ENCODE measurements at places on chromosomes 6 and 20.

- DNase-seq, result no peak
These were observed 261.9 kb upstream of the ECI2 start for GRCh38 chr6:4397307-4397706.

GRCh38 chr6:75563032-75563431 is 38.6 kb upstream of the SENP6 start:
- DNase-seq, result no peak

DNA sequence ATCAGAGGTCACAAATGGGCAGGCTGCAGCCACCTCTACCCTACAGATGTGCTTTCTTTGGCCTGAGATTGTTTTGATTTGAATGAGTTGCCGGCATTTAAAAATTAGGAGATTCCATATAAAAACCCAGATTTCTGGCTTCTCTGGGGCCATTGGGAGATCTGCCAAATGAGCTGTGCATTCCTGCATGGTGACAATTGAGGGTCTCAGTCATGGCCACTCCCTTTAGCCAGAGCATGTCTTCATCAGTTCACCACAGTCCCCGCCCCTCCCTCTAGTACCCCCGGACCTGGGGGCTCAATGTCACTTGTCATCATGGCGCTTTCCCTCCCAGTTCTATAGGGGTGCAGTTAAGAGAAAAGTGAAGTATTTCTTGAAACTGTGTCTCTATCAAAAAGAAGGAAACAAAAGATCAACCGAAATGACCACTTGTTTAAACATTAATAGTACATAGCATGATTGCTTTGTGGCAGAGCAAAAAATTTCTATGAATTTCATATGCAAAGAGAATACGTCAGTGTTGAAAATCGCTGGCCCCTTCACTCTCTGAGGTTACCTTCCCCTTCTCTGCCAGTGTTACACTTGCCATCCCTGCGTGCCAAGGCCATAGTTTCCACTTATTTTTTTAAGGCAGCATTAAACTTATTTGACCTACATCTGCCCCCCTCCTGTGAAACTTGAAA is 21.1 kb downstream of the EYA2 start:
- DNase-seq, result no peak

DNA sequence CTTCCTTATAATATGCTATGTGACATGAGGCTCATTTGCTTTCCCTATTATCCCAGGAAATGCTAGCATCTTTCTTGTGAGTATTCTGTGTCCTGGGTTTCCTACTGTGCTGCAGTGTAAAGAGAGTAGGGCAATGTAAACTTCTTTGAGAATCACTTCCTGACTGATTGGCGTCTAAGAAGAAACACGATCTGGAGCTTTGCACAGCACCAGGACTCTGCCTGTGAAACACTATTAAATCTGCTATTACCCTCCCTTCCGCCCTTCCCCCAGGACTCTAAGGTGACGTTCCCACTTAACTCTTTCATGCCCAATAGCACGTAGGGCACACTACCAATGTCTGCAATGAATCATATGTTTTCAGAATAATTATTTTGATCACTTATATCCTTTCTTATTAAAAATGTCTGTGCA is 607.3 kb upstream of the CITED2 start:
- DNase-seq, result no peak

GRCh38 chr20:38477747-38478146 is 5.1 kb downstream of the RALGAPB start:
- no peak for DNase-seq

- DNase-seq, result no peak
These were observed 266.4 kb upstream of the BMP2 start for GRCh38 chr20:6501061-6501460.

DNA sequence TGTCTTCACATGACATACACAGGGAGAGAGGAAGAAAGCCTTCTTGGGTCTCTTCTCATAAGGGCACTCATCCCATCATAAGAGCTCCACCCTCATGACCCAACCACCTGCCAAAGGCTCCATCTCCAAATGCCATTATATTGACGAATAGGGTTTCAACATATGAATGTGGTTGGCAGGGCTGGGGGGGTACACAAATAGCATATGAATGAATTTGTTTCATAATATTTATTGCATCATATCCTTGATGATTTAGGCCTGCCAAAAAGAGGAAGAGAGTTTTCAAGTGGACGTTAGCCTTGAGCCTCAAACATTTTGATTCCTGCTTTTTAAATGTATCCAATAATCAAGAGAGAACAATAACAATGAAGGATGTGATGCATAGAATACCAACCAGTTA is 26.2 kb upstream of the OPRM1 start:
- no peak for DNase-seq

DNA sequence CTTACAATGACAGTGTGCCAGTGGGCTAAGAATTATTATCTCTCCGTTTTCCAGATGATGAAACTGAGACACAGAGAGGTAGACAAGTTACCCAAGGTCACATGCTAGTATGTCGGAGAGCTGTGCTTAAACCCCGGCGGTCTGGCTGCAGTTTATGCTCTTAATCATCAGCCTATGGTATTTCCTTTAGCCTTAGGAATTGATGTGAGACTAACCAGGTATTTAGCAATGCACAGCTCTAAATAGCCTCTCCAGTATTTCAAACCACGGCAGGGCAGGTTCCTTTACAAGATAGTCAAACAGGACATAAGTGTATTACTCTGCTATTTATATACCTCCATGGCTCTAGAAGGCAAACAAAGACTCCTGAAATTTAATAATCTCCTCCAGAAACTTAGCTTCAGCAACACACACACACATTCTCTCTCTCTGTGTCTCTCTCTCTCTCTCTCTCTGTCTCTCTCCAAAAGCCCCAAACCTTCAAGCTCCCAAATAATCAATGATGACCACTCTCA is 142.0 kb upstream of the ZNF217 start:
- no peak for DNase-seq

- no peak for DNase-seq
These were observed 266.3 kb downstream of the PTPRT start for GRCh38 chr20:42923348-42923918.

DNA sequence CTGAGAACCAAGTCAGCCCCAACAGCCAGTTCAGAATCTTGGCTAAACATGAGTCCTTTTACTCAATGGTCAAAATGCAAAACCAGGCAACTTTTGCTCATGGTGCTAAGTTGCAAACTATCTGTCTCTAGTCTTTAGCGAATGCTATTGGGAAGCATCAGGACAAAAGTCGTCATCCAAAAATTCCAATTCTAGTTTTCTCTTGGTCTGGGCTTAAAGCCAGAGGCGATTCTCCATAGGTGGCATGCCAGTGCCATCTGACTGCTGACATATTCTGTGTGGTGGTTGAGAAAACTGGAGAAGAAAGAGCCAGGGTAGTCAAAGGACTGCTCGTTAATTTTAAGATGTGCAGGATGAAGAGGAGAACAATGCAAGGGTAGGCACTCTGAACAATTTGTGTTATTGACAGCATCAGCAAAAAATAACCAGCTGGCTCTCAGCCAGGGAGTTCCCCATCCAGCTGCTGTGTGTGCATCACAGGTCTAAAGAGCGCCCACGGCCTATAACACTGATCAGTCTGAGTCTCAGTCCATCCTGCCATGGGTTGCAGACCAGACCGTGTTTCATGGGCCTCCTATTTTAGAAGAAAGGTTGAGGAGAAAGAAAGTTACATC is 313.6 kb downstream of the ALDH8A1 start:
- DNase-seq, result no peak

GRCh38 chr6:41587131-41587879 is 41.1 kb downstream of the FOXP4 start:
- DNase-seq, result no peak

DNA sequence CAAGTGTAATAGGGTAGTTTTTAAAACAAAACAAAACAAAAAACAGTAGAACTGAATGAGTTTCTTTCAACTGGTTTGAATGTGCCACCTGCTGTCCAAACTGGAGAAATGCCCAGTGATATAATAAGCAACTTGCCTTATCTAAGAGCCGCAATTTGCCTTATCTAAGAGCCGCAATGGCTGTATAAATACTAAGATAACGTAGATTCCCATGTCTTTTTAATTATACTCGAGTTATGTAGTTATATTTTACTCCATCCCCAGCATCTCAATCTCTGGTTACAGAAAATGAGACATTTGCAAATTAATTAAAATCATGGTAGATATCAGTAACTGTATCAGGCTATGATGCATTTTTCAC is 67.2 kb downstream of the RPP40 start:
- no peak for DNase-seq

GRCh38 chr6:43924222-43924702 is 154.3 kb downstream of the VEGFA start:
- DNase-seq, result no peak

DNA sequence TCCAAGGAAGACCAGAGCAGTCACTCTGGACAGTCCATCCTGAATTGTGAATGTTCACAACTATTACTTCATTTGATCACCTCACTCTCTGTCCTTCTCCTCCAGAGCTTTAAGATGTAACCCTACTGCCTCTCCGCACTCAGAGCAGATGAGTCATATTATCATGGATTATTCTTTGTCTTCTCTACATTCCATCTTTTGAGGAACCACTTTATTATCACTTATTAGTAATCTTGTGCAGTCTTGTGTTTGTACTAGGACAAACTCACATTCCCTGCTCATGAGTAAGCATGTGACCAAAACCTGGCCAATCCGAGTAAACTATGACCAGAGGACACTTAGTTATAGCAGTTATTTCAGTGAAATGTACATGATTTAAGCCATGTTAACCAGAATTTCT is 401.5 kb upstream of the ADGRB3 start:
- DNase-seq, result no peak

DNA sequence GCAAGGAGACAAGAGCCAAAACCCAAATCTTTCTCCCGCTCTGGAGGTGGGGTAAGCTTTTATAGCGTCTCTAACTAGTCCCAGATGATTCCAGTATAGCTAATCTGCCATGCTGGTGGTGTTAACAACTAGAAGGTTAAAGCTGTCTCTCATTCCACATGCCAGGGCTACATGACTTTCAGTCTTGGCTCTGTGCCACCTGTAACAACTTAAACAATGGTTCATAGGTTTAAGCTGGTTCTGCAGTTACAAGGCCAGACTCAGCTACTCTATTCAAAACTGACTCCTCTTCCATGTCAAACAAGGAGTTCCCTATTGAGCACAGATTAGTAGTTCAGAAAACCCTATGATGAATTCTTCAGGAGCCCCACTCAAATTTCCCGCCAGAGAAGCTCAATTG is 128.9 kb downstream of the ELOVL4 start:
- DNase-seq, result no peak

DNA sequence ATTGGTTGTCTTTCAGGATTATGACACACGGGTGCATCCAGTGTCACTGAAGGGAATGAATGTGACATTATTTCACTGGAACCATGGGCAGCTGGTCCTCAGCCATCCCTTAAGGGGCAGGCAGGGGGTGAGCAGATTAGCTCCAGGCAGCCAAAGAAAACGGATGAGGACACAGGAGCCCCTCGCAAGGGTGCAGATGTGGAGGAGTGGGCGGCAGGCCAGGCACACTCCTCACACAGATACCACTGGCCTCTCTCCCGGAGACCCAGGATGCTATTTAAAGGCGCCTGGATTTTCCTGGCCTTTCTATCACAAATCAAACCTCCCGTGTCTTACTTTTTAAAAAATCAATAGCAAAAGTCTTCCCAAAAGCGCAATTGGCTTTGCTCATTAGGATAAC is 210.4 kb downstream of the TAF4 start:
- no peak for DNase-seq

DNA sequence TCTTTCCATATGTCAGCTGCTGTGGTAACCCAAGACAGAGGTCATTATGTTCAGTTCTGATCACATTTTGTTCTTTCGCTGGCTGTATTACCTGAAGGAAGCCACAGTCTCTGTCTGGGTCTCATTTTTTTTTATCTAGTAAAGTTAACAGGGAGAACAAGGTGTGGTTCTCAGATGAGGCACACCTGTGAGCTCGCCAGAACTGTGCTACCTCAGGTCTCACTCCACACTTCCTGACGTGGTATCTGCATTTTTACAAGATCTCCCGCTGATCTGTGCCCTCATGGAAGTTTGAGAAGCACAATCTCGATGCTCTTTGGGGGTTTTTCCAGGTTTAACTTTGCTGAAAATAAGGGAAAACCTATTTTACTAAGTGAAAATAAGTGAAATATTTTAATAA is 169.5 kb upstream of the CENPW start:
- no peak for DNase-seq

DNA sequence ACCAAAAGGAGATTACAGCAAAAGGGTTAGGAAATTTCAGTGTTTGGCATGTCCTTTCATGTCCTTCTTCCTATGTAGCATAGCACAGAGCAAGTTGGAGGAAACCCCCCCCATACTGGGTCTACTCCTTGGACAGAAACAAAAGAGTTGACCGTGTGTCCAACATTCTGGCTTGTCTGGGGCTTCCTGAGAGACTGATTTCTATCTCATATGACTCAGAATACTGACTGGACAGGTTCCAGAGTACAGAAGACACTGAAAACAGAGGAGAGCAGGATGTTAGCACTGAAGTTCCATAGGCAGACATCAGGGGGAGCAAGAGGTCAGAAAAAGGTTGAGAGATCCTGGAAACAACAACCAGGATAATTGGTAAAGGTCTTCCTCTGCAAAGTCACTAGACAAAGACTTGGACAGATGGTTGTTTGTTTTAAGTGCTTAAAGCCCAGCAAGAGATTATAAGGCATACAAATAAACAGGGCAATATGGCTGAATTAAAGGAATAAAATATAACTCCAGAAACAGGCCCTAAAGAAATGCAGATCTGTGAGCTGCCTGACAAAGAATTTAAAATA is 48.4 kb downstream of the USP49 start:
- no peak for DNase-seq

GRCh38 chr20:52204136-52204535 is 12.6 kb upstream of the ZFP64 start:
- no peak for DNase-seq

DNA sequence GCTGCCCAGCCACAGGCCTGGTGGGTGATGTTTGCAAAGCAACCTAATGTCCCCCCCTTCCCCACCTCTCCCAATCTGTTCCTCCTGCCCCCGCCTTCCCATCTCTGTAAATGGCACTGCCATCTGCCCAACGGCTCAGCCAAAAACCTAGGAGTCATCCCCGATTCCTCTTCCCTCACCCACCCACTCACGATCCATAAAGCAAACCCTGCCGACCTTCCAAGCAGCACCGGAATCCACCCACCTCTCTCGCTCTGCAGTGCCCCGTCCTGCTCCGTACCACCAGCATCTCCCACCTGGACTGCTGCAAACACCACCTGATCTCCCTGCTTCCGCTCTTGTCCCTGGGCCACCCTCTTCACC is 37.6 kb downstream of the SULF2 start:
- DNase-seq, result no peak

- no peak for DNase-seq
These were observed 13.5 kb downstream of the MBOAT1 start for GRCh38 chr6:20198775-20199174.

Measured in cortex of kidney (tissue), 1 donor.